ENCODE measurements at places on chromosomes 2 and 18.

DNA sequence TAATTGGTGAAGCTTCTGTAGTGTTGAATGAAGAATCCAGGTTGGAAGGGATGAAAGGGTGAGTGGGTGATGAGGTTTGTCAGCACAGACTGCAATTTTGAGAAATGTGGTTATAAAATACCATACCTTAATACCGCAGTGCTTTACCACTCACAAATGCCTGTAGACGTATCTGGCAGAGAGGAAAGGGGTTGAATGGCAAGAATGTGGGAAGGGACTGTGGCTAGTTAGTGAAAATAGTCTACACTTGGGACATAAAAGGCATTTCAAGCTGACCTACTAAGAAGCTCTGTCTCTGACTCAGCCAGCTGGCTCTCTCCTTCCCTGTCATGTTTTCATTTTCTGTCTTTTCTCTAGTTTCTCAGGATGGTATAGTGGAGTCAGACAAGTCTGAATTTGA, 25.1 kb downstream of the CDK15 start:
- no peak for DNase-seq

DNA sequence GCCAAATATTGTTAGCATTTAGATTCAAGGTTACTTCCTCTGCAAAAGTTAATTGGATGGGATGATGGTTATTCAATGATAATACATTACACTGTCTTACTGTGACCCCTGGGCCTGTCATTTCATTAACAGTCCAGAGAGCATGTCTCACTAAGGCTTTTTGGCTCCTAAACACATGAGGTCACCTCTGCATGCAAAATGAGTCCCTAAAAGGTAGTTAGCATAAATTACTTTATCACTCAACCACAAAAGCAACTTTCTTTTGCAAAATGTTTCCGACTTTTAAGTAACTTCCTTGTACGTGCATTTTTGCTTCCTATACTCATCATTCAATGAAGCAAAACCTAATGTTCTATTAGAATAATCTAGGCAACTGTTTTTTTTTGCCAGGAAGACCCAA, 16.8 kb upstream of the AGFG1 start:
- no peak for DNase-seq

DNA sequence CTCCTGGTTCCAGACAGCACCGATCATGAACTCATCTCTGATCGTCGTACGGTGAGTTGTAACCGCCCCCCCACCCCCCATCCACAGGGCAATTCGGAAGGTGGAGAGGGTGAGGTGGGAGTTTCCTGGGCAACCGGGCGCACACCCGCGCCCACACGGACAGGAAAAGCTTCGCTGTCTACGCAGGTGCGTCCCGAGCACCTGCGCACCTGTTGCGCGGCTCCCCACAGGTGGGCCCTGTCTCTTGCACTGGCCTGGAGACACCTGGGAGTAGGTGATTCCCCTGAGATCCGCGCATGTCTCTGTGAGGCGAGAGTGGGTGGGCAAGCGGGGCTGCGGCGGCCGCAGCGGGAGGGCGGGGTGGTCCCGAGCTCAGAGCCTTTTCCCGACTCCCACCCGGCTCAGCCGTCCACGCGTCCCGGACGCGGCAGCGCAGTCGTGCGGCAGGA, 459 bp upstream of the ATP6V1C2 start:
- no peak for DNase-seq

- DNase-seq = no peak
Measured at GRCh38 chr2:224562831-224563230, 22.3 kb downstream of the CUL3 start.

DNA sequence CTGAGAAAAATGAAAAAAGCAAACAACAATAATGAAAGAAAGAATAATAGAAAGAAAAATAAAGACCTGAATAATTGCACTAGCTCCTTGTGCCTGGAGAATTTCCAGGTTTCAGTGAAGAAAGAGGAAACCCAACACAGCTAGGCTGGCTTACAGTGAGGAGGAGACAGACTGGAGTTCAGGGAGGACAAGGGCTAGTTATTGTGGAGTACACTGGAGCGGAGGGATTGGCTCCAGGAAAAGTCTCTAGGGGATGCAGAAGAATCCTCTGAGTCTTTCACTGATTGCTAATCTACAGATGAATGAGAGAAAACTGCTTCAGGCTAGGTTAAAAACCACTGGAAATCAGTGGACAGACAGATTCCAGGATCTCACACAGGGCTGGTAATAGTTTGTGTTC, 163.6 kb upstream of the RBMS1 start:
- no peak for DNase-seq

DNA sequence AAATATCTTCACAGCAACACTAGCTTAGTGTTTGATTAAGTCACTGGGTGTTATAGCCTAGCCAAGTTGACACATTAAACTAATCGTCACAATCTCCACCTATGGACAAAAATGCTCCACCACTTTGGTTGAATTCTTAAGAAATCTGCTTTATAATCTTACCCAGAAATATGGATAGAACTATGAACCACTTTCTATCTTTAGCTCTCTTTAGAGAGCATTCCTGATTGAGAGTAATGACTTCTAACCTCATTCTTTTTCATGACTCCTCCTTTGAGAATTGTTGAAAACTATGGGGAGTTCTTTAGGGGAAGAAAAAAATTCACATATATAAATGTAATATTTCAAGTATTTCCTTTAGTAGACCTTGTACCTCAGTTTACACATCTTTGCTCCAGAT, 1282.2 kb upstream of the ZEB2 start:
- no peak for DNase-seq

DNA sequence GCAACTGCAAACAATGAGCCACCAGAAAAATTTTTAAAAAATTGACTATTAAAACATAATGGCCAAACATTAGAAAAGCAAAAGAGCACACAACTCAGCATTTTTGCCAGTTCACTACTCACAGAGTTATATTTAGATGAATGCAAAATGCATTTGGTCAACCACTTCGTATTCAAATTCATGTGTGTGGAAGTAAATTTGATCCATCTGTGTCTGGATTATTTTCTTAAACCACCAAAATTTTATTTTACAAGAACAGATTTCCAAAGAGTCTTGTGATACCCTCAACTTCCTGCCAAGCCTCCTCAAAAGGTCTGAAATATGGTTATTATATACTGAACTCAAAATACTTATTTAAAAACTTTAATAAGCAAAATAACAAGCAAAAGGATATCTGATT, 57.4 kb downstream of the PPP1R1C start:
- DNase-seq = no peak

- DNase-seq = no peak
Measured at GRCh38 chr2:62309465-62310091, 113.7 kb downstream of the B3GNT2 start.

DNA sequence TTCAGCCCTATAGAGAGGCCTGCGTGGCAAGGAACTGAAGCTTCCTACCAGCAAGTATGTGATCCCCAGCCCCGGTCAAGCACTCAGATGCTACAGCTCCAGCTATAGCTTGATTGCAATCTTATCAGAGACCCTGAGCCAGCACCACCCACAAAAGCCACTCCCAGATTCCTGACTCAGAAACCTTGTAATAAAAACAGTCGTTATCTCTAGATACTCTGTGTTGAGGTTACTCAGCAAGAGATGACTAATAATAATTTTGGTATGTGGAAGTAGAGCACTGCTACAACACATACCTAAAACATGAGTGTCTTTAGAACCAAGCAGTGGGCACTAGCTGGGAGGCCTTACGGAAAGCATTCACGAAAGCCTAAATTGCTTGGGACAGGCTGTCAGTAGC, 216.9 kb downstream of the UXS1 start:
- no peak for DNase-seq

DNA sequence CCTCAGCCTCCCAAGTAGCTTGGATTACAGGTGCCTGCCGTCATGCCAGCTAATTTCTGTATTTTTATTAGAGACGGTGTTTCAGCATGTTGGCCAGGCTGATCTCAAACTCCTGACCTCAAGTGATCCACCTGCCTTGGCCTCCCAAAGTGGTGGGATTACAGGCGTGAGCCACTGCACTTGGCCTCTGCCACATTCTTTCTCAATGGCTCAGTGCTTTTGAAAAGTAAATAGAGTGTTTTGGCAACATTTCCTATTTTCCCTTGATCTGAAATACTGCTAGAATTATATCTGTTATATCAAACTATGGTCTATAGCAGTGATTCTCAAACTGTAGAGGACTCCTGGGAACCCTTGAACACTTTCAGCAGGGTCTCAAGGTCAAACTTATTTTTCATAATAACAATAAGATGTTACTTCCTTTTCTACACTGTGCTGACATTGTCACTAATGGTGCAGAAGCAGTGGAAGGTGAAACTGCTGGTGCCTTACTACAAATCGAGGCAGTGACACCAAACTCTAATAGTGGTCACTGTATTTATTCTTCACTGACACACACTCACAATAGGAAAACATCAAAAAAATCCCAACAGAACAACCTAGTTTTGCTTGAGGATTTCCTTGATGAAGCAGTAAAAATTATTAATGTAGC, 10.6 kb downstream of the DAW1 start:
- no peak for DNase-seq

GRCh38 chr2:221042926-221043325, 529.2 kb downstream of the EPHA4 start:
- DNase-seq = no peak

DNA sequence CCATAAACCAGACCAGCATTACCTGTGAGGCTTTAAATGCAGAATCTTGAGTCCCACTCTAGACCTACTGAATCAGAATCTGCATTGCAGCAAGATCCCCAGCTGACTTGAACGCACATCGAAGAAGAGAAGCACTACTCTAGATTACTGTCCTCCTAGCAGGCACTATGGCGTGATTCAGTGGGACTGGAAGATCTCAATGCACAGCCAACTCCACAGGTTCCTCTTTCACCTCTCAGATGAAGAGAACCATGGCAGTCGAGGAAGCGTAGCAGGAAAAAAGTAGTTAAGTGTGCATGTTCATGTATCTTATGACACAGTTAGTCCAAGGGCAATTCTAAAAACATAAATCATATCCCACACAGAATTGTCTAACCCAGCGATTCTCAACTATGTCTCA, 97.4 kb downstream of the STK39 start:
- no peak for DNase-seq

- no peak for DNase-seq
Measured at GRCh38 chr18:3036108-3036507, 23.2 kb upstream of the LPIN2 start.

- DNase-seq = no peak
Measured at GRCh38 chr2:233407771-233408181, 53.5 kb downstream of the DGKD start.

DNA sequence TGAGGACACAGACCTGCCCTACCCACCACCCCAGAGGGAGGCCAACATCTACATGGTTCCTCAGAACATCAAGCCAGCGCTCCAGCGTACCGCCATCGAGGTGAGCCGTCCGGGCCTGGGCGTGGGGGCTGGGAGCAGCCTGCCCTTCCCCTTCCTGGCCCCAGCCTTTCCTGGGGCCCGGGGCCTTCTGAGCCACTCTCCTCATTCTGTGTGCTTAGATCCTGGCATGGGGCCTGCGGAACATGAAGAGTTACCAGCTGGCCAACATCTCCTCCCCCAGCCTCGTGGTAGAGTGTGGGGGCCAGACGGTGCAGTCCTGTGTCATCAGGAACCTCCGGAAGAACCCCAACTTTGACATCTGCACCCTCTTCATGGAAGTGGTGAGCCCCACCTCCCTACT, 157.9 kb downstream of the DYSF start:
- no peak for DNase-seq

- DNase-seq = no peak
Measured at GRCh38 chr18:49487711-49488310, 777 bp upstream of the C18orf32 start.

DNA sequence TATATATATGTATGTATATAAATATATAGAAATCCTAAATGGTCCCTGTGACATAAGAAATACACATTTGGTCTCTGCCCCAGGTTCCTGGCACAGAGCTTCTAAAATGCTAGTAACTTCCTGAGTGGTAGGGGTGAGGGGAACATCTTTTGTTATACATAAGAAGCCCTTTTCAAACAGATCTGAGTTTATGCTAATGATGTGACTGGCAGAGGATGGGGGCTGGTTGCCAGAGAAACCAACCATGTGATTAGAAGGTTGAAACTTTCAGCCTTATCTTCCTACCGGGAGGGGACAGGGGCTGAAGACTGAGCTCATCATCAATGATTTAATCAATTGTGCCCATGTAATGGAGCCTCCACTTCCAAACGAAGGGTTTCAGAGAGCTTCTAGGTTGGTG, 16.3 kb downstream of the MFSD2B start:
- no peak for DNase-seq

GRCh38 chr2:200253639-200254038, 52.9 kb upstream of the SPATS2L start:
- DNase-seq = no peak

GRCh38 chr2:148263890-148264289, 243.0 kb downstream of the MBD5 start:
- no peak for DNase-seq

GRCh38 chr18:27382567-27383216, 197.6 kb upstream of the CHST9 start:
- DNase-seq = no peak

DNA sequence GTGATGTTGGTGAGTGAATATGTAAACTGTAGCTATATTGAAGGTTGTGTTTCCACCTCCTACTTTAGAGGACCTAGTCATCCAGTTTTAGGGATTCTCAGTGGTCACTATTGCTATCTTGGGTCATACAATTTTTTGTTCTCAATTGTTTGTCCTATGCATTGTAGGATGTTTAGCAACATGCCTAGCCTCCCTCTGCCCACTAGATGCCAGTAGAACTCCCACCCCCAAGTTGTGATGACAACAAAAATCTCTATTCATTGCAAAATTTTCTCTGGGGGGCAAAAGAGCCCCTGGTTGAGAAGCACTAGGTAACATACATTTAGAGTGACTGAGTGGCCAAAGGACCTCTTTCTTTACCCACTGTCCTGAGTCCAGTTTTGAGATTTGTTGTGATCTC, 87.3 kb downstream of the LRRTM4 start:
- no peak for DNase-seq

DNA sequence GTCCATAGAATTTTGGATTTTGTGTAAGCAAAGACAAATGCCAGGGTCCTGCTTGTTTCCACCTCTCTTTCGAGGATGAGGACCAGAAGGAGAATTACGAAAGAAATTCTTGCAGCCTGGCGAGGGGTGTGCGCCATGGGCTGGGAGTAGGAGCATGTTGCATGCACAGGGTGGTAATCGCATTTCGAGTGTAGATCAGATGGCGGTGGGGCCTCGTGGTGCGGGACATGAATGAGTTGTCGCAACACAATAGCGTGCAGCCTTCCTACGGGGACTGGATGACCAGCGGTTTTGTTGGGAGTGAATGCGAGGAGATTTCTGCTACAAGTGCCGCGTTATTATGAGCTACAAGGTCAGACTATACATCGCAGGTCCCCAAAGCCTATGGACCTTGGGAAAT, 4.2 kb upstream of the EN1 start:
- DNase-seq = no peak
